ENCODE measurements at places on chromosomes 7 and 10.

- DNase-seq = no peak
These were observed 26.8 kb downstream of the DNAJC1 start for GRCh38 chr10:21976739-21977138.

GRCh38 chr7:36186359-36187121 lies 33.5 kb downstream of the EEPD1 start:
- DNase-seq = no peak

DNA sequence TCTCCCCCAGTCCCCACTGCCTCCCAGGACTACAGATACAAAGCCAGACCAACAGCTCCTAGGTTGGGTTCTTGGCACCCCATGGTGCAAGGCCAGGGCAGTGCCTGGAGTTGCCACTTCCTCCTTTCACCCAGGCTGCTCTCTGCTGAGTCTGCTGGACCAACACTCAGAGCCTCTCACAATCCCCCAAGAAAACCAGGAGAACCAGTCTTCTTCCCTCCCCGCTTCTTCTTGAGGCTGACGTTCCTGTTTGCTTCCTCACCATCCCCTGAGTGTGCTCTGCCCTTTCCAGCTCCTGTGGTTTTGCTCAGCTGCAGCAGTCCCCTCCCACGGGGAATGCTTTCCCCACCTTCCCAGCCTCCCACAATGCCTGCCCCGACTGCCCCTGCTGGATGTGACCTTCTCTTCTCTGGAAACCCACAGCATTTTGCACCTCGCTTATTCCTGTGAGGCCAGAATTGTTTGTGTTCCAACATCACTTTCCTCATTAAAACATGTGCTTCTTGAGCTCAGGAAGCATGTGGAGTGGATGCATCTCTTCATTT lies 89.9 kb downstream of the GOLGA7B start:
- DNase-seq = no peak

- peak; percentile 44 for DNase-seq
These were observed 119.7 kb upstream of the TNRC18 start for GRCh38 chr7:5543361-5543760.

GRCh38 chr7:132998763-132999162 lies 83.1 kb downstream of the CHCHD3 start:
- DNase-seq = no peak

DNA sequence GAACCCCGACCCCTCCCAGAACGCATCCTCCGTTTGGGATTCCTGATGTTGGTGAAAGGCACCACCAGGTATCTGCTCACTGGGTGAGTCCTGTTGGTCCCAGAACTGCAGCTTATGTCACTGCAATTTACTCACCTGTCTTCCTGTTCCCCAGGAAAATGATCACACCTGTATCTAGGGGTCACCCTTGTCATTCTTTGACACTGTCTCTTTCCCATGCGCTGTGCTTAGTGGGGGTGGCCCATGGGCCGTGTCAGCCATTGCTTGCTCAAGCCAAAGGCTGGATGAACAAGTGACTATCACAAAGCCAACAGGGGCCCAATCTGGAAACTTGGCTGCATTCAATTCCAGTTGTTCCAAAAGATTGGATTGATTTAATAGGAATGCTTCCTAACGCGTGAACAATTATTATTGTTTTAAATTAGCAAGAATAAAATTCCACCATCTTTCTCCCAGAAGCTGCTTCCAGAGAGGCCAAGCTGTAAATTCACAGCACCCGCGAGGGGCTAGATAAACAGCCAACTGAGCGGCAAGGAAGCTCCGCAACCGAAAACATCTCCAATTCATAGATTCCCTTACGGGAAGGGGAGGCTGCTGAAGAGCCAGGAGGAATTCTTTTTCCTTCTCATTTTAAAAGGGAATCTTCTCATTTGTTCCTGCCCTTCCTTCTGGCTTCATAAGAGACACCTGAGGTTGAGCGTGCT lies 134.8 kb upstream of the ZMIZ1 start:
- DNase-seq = no peak

- no peak for DNase-seq
These were observed at the start of gene TMEM225B for GRCh38 chr7:99597762-99598501. Gene TMEM225B (plus strand): TSS chr7:99598267. CDS start chr7:99604389, 6,122 bp downstream.

DNA sequence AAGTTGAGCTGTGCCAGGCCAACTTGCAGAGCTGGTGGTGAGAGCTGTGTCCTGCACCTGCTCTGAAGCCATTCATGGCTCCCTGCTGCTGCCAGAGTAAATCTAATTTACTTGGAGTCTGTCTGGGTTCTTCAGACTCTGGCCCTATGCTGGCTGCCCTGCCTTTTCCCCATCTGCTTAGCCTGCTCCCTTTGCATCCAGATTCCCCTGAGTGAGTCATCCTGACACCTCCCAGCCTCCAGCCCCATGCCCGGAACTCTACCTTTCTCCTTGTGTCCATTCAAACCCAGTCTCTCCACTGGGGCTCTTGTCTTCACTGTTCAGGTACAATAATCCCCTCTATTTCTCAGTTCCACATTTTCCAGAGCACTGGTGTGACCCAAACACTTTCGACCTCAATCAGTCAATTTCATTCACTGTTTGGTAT lies 434.4 kb upstream of the ZMIZ1 start:
- peak; percentile 17 for DNase-seq

DNA sequence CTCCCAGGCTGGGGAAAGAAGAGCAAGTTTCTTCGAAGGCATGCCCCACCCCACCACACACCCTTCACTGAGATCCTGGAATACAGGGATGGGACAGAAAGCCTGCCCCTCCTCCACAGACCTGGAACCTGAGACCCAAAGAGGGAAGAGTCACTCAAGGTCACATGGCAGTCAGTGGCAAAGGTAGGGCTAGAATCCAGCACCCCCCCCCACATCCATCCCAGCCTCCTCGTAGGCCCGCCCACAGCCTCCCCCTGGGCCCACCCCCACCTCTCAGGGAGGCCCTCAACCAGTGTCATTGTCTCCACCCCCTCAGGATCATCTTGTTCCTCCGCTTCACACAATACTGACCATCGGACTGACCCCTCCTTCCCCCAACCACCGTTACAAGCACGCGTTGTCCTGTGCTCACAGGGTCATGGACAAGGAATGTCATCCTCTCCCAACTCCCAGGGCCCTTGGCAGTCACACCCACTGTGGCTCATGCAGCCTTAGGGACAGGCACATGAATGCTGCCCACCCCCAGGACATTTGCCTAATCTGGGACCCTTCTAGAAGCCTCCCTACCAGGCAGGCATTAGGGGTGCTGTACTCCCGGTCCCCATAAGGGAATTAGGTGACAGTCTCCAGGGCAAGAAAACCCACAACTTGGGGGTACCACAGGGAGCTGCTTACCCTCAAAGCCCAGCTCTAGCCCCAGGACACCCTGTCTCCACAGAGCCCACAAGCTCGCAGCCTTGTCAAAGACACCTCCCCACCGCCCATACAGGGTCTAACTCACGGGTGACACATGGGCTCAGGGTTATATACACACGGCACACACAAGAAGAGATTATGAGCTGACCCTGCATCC lies 1.4 kb downstream of the KCNH2 start:
- no peak for DNase-seq

GRCh38 chr7:134737566-134738345 lies 41.7 kb upstream of the CALD1 start:
- peak; percentile 66 for DNase-seq

DNA sequence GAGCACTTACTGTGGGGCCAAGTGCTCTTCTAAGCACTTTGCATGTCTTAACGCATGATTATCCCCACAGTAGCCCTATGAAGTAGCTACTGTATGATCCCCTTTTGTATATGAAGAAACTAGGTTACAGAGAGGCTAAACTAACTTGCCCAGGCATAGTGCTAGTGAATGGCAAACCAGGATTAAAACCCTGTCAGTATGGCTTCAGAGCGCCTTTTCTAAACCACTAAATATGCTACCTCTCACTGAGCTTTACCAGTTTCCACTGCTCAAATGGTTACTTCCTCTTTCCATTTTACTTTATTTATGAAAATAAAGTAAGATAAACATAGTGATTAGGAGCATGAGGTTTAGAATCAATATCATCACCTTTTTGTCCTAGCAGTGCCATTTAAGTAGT lies 73.6 kb downstream of the PODXL start:
- no peak for DNase-seq

DNA sequence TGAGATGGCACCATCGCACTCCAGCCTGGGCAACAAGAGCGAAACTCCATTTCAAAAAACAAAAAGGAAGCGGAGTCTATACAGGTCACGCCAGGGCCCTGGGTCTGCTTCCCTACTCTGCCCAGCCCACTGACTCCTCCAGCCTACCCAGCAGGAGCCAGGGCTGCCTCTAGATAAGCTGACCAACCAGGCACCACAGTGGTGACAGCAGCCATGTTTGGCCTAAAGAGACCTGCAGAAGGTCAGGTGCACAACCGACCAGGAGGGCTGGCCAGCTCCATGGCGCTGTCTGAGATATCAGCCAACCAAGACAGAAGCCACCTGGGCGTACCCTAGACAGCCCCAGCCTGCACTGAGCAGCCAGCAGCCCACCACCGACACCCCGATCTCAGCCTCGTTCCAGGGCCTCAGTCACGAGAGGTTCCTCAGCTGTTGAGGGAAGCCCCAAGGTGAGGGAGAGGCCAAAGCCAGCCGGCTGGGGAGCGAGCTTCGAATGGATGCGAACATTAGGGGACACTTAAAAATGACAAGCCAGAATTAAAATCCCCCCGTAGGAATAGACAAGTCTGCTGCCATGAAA lies 24.4 kb upstream of the PWWP2B start:
- no peak for DNase-seq

DNA sequence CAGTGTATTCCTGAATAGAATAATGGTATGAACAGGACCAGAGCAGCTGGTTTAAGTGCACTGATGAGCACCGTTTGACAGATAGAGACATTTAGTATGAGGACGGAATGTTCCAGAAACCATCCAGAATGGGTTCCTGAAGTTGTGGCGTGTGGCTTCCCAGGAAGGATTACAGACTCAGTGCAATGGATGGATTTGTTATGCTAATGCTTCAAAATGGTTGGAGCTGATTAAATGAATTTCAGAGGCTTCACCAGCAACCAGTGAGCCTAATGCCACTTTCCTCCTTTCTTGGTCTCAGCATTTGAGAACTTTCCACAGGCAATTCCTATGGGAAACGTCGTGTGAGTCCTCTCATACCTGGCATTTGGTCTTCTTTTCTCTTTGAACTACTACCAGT lies 9.9 kb downstream of the GATA3 start:
- DNase-seq = no peak

GRCh38 chr7:143499246-143499645 lies 21.6 kb downstream of the TAS2R41 start:
- peak; percentile 49 for DNase-seq

GRCh38 chr10:20674926-20675325 lies 222.2 kb downstream of the NEBL start:
- no peak for DNase-seq

DNA sequence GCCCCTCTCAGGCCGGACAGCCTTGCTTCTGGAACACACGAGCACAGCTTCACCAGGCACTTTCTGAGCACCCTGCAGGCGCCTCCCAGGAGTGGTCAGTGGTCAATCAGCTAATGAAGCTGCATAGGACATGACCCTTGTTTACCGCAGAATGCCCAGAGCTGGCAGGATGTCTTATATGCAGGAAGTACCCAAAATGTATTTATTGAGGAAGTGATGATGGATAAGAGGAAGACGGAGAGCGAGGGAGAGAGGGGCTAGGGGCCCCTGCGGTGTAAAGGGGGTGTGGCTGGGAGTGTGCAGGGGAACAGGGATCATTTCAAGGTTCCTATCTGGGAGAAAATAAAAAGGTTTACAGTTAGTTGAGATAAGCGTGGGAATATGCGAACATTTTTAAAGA lies 3.3 kb downstream of the CYP2E1 start:
- DNase-seq = no peak

DNA sequence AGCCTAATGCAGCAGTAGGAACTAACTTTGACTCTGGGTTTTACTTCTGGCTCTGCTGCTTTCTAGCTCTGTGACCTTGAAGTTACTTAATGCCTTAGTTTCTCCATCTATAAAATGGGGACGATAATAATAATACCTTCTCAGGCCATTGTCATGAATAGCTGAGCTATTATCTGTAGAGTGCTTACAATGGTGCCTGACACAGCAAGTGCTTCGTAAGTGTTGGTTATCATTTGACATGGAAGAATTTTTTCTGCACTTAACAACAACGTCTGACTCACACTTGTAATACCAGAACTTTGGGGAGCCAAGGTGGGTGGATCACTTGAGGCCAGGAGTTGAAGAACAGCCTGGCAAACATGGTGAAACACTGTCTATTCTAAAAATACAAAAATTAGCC lies 140.5 kb downstream of the ARL4A start:
- DNase-seq = no peak

DNA sequence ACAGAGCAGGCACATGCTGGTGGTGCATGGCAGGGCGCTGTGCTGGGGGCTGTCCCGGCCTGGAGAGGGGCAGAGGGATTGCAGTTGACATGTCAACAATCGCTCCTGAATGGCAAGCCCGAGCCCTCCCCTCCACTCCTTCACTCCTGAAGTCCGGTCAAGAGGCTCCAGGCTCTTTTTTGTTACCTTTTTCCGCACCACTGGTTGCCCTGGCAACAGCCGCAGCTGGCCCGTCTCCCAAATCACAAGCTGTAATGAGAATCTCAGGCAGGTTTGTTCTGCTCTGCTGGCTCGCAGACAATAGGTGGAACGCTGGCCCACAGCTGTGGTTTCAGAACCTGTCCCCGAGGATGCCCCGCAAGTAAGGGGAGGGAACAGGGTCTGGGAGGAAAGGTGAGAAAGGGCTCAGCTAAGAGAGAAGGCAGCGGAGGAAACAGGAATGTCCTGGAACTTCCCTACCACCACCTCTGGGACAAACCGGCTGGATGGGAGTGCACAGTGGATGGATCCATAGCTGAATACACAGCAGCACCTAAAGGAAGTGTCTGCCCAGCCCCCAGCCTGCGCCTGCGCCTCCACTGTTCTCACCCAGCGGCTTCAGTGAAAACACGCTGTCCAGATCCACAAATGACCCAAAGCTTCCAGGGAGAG lies 58.9 kb downstream of the CALML3 start:
- no peak for DNase-seq

DNA sequence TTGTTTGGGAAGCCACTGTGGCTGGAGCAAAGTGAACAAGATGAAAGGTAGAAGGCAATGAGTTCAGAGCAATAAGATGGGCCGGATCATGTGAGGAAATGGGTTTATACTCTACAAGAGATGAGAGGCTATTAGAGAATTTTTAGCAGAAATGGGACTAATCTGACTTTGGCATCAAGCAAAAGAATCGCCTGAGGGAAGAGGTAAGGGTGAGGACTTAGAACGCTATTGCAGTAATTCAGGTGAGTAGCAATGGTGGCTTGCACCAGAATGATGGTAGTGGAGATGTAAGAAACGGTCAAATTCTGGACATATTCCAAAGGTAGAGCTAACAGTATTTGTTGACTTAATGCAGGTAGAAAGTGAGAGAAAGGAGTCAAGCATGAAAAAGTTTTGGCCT lies 29.5 kb upstream of the AKAP9 start:
- no peak for DNase-seq

- DNase-seq = no peak
These were observed 329 bp downstream of the NOLC1 start for GRCh38 chr10:102152545-102152890.

GRCh38 chr10:67668448-67668847 lies 27.5 kb downstream of the CTNNA3 start:
- peak; percentile 13 for DNase-seq

GRCh38 chr7:139572704-139573385 lies 49.4 kb downstream of the CLEC2L start:
- no peak for DNase-seq

All from HT1080 (cell line).